ENCODE measurements at places on chromosomes 6 and 20. TPM values are rescaled to one million over a fixed set of nuclear protein-coding genes. Genes with fewer than 3 reads are reported as not detected.

The BEND3 gene
- 3.5 TPM for total RNA-seq

The C20orf144 gene
- under 0.01 TPM for total RNA-seq

The CST5 gene
- not detected for total RNA-seq

The DEFB132 gene
- total RNA-seq = not detected

The SLPI gene
- total RNA-seq = not detected

The ELOVL4 gene
- 9.1 TPM for total RNA-seq

The ZSCAN31 gene
- total RNA-seq = 3.5 TPM

The RPP40 gene
- 11.2 TPM for total RNA-seq
